ENCODE measurements at places on chromosomes 1 and 21.

DNA sequence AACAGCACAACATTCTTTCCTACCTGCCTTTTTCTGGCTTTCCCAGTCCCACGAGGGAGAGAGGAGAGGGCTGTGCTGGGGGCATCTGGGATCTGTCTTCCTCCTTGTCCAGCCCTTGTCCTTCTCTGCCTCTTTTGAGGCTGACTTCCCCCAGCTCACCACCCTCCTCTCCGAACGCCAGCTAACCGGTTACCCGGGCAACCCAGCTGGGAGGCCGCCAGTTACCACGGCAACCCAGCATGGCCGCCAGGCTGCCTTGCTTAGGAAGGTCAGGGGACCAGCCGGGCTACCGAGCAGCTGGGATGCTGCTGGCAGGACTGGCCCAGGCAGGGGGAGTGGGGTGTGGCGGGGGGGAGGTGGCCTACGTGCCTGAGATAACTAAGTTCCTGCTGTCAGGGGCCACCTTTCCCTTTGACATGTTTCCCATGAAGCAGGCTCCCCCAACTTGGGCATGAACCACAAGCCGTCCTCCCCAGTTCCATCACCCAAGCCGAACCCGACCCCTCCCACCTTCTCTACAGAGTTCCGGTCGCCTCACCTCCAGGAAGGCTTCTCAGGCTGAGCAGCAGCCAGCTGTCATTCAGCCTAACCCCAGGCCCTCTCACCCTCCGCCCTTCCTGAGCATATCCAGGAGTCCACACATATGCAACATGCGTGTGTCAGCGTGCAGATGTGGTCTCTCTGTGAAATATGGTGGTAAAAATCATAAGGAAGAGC, 8.7 kb downstream of the PLEKHA6 start:
- DNase-seq: no peak

GRCh38 chr1:62307446-62307845, 11.8 kb downstream of the KANK4 start:
- DNase-seq: no peak

DNA sequence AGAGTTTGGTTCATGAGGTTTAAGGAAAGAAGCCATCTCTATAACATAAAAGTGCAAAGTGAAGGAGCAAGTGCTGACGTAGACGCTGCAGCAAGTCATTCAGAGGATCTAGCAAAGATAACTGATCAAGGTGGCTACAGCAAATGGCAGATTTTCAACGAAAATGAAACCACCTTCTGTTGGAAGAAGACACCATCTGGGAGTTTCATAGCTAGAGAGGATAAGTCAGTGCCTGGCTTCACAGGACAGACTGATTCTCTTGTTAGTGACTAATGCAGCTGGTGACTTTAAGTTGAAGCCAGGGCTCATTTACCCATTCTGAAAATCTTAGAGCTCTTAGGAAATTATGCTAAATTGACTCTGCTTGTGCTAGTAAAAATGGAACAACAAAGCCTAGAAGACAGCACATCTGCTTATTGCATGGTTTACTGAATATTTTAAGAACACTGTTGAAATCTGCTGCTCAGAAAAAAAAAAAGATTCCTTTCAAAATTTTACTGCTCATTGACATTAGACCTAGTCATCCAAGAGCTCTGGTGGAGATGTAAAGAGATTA, 10.5 kb downstream of the MAEL start:
- no peak for DNase-seq

DNA sequence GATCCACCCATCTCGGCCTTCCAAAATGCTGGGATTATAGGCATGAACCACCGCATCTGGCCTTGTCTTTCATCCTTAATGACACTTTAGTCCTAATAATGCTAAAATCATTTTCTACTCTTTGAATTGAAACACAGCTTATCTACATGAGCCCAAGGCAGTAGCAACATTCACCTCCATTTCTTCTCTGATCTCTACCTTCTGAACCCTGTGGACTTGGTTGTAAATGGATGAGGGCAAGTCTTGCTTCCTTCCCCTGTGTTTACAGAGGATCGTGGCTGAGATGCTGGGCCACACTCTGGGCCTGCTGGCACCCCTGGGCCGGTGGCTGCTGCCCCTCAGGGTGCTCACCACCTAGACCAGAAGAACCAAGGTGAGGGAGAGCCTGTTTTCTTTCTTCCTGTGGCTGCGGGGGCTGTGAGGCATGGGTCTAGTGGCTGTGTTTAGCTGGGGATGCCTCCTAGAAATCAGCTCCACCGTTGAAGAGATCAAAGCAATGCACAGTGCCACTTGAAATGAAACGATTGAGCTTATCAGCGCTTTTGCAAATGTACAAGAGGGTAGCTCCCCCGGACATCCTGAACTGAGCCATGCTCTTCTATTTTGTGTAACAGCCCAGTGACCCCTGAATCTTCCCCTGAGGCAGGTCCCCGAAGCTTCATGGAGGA, 32.2 kb upstream of the LGALS8 start:
- no peak for DNase-seq

DNA sequence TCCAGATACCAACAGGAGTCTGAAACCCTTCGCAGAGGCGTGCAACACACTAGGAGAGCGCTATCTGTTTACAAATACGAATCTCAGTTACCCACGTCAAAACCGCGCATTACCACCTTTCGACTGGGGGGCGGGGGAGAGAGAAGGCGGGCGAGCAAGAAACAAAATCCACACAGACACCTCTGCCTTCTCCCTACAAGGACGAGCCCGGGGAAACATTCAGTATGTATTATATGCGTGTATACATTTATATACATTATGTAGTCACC, 722 bp downstream of the TUT4 start:
- peak; percentile 79 for DNase-seq

GRCh38 chr1:61561666-61562065, 163.3 kb downstream of the TM2D1 start:
- DNase-seq: no peak

GRCh38 chr1:161081519-161081918, 7.8 kb downstream of the NECTIN4 start:
- DNase-seq: no peak

DNA sequence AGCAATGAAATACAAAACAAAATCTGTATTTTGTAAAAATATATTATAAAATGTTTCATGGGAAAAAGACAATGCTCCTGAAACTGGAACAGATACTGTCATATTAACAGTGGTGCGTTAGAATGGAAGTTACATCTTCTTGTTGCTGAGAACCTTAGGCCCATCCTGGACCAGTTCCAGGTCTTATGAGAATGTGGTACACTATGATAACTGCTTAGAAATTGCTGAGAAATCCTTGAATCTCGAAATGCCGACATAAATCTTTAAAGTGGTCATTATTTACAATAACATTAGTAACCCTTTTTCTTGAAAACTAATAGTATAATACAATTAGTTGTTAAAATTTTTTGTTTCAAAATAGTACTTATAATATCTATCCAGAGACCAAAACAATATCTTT, 747.9 kb upstream of the NCAM2 start:
- DNase-seq: no peak

- no peak for DNase-seq
Observed at GRCh38 chr1:174914991-174915390, 84.8 kb upstream of the CACYBP start.

DNA sequence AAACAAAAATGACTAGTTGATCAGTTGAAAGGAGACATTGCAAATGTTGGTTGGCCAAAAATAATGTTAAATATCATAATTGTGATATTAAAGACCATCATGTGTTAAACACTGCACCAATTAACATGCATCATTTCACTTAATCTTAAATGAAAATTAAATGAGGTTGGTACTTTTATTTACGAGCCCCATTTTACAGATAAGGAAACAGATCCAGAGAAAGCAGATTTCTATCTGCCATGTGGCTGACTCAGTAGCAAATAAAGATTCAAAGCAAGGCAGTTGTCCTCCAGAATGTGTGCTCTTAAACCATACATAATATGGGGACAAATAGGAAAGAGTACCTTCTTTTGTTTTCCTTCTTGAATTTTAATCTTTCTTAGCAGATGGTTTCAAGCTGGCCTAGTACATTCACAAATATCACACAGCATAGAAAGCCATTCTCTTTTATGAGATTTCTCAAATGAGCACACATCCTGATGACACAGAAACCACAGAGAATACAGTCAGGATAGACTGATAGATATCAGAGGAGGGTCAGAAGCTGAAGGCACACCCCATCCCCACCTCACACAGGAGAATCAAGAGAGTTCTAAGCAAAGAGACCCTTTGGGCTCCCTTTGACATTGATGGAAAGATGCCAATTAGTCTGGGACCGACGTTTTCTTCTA, 647.9 kb upstream of the CAMK1G start:
- DNase-seq: no peak

GRCh38 chr1:17404034-17404684, 32.2 kb downstream of the PADI6 start:
- no peak for DNase-seq

DNA sequence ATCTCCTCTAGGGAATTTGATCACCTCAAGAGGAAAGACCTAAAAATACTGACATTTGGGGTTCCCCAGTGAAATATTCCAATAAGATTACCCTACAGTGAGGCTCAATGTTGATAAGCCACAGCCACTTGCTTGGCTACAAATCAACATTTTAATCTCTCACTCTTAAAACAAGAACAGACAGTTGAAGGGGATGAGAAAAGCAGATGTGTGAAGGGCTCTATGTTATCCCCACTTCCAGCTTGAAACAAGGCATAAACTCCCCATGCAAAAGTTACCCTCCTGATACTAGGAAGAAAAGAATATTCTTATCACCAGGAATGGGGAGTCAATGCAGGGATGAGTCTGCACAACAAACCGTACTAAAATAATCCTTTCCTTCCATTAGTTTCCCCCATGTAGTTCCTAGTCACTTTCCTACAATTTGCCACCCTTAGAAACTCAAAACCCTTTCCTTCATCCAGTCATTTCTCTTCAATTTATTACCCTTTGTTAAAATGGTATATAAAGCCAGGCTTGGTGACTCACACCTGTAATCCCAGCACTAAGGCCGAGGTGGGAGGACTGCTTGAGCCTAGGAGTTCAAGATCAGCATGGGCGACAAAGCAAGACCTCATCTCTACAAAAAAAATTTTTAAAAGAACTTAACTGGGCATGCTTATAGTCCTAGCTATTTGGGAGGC, 29.5 kb downstream of the LPGAT1 start:
- no peak for DNase-seq

- no peak for DNase-seq
Observed at GRCh38 chr1:216119600-216119999, 303.6 kb downstream of the USH2A start.

DNA sequence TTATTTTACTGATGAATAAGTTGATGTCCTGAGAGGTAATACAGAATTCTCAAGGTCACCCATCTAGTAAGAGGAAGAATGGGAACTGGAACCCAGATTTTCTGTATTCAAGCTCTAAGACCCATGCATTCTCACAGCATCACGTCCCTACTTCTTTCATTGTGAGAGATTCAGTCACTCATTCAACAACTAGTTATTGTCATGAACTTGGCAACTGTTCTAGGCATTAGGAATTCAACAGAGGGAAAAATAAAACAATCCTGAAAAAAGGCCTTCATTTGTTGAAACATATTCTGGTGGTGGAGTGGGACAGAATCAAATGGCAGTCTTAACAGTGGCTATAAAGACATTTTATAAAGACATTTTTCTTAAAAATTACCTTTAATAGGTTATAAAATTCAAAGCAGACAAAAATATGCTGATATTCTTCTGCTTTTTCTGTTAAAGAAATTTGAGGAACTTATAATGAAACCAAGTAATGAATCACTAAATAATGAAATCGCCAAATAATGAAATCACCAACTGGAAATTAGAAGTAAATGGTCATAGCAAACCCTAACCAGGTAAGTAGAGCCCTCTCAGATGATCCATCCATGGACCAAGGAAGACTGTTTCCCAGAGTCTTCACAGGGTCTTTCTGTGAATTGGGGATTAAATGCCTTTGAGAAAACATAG, 136.5 kb upstream of the DPYD start:
- no peak for DNase-seq

- DNase-seq: no peak
Observed at GRCh38 chr1:216607067-216607697, 116.0 kb downstream of the ESRRG start.

DNA sequence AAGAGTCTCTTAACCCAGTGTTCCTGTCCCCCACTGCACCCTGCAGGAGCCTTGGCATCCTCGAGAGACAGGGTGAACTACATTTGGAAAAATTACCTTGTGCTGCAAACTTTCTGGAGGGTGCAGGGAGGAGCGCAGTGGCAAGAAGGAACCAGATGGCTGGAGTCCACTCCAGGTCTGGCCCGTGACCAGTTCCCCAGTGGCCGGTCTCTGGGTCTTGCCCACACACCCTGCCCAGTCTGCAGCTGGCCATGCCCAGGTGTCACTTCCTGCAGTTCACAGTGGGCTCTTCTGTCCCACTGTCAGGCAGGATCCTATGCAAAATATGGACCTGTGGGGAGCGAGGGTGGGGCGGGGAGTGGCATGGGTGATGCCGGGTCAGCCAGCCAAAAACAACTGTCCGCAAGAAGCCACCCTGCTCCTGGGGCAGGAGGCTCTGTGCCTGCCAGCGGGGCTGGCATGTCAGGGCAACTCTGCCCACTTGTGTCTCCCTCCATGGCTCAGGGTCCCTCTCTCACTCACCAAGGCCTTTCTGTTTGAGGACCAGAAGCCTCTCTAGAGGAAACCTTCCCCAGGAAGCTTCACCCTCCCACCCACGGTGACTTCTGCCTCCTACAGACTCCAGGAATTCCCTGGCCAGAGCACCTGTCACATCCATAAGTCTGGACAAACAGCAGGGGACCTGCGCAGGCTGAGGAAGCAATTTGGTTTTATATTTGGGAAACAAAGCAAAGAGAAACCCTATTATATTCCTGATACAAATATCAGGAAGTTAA, 55.6 kb downstream of the KIF21B start:
- no peak for DNase-seq

DNA sequence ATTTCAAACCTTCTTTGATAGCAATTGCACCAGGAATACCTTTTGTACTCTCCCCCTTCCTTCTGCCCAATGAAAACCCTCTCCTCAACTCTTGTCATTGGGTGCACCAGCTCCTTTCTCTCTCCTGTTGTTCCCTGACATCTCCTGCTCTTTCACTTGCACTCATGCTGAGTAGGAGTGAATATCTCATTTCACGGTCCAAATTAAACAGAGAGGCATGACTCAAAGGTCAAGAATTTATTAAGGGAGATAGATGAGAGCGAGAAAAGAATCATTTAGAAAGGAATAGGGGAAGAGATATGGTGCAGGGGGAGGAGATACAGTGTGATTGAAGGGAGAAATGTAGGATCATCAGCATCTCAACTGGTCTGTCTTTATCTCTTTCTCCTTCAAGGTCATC, 22.1 kb downstream of the AIM2 start:
- no peak for DNase-seq

GRCh38 chr1:66415281-66415680, 118.7 kb upstream of the SGIP1 start:
- no peak for DNase-seq

- no peak for DNase-seq
Observed at GRCh38 chr21:34695434-34695833, 26.6 kb downstream of the CLIC6 start.

- no peak for DNase-seq
Observed at GRCh38 chr1:46254668-46255067, 7.1 kb downstream of the RAD54L start.

- DNase-seq: no peak
Observed at GRCh38 chr1:46084553-46085451, 47.6 kb downstream of the PIK3R3 start.

All from central memory CD4-positive, alpha-beta T cell (primary cell).